Cerebellar cortex (tissue), 1 donor: ENCODE measurements at places on chromosomes 3 and 15.

DNA sequence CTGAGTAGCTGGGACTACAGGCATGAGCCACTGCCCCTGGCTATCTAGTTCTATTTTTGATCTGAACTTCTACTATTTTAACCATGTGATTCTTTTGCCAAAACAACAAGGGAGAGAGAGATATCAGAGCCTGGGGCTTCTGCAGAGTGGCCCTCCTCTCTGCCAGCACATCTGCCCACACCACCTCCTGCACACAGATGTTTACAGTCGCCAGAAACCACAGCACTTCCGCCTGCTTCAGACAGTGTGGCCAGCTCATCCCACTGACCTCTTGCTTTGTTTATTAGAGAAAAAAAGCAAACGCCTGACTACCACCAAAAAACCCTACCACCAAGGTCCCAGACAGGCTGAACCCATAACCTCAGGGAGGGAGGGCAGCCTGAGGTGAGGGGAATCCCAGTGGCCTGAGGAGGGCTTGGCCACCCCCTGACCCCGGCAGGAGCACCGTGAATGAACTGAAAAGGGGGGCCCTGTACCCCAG is 85.9 kb upstream of the ABHD2 start:
- DNase-seq = no peak

DNA sequence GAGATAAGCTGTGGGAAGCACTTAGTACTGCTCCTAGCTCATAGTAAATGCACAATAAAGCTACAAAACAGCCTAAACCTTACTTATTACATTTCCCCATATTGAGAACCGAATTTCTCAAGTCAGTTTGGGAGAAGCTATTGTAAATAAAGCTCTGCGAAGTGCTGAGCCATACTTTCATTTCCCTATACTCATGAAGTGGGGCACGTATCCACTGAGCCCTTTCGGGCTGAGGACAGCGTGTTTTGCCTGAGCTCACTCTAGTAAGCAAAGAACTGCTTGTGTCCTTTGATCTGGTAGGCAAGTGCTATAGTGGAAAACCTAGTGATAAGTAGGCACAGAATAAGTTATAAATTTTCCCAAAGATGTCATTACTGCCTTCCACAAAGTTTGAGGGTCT is 165.0 kb downstream of the RSL24D1 start:
- no peak for DNase-seq

GRCh38 chr3:99949956-99950670 is 132.5 kb downstream of the CMSS1 start:
- DNase-seq = no peak

DNA sequence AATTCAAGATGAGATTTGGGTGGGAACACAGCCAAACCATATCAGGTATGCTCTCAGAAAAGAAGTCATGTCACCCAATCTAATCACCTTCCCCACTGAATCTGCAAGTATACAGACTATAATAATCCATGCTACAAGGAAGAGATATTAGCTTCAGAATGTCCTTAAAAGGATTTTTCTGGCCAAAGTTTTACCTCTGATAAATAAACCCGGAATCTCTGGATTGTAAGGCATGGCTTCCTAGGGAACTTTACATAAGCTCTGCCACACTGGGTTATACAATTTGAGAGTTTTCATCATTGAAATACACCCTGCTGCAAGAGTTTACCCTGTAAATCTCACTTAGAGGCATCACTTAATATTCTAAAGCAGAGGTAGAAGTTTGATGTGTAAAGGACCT is 330.5 kb upstream of the KCNMB2 start:
- no peak for DNase-seq

GRCh38 chr3:159922193-159922840 is 66.3 kb upstream of the IL12A start:
- no peak for DNase-seq
